ENCODE measurements at places on chromosomes 5 and 9.

DNA sequence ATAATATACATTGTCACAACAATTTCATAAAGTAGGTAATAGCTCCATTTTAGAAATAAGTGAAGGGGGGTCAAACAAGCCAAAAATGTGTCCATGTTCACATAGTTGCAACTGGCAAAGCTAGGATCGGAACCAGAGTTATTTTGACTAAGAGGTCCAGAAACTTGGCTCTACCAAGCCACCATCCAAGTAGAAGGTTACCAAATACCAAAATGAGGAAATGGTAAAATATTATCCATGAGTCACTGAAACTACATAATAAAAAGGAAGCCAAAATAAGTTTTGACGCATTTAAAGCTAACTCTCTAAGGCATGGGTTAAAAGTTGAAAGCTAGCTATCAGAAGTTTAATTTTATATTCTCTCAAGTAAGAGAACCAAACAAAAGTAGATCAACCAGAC, 886.9 kb upstream of the DMAC1 start:
- DNase-seq: no peak

- no peak for DNase-seq
Observed at GRCh38 chr9:118038713-118039112, 334.5 kb downstream of the TLR4 start.

- DNase-seq: no peak
Observed at GRCh38 chr9:14992081-14992480, 81.9 kb upstream of the FREM1 start.

DNA sequence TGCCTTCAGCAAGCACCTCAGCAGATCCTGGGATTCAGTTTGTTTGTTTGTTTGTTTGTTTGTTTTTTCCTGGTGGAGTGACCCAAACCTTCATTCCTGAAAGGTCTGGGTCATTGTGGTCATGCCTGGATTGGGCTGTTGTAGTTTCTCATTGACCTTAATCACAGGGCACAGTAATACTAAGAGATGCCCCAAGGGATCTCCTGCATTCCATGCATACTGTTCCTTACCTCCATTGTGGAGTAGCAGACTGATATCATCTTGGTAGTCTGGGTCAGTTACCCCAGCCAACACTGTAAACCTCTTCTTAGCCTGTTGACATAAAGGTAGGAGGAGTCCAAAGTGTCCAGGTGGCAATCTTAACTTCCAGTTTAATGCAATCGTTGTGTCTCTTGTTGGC, 1466.7 kb upstream of the CDH9 start:
- DNase-seq: no peak

DNA sequence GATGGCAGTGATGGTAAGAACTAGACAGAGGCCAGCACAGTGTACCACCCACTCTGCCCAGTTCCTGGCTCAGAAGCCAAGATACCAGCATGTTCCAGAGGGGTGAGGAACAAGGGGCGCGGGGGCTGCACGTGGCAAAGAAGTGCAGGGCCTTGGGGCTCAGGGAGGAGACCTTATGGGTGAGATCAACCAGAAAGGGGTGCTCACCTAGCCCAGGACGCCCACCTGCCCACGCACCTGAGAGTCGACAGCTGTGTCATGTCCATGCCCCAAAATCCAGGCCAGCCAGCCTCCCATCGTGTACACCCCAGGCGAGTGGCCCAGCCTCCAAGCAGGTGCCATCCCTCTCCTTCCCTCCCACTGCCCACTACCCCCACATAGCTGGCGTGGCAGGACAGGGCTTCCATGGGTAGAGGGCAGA, 34.9 kb downstream of the BICD2 start:
- no peak for DNase-seq

DNA sequence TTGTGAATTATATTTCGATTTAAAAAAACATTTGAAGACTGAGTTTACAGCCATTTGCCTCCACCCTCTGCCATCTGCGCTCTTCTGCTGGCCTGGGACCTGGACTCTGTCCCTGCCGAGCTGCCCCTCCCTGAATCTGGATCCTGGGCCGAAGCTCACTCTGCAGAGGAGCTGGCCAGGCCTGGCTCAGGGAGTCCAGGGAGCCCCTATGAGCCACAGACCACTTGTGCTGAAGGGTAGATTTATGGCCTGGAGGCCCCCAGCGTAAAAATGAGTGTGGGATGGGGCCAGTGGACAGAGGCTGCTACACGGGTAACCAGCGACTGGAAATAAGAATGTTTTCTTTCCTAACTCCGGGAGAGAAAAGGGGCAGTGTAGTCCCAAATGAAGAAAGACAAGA, 129.8 kb downstream of the FGF18 start:
- no peak for DNase-seq
